ENCODE measurements at places on chromosomes 5 and 9. TPM values are rescaled to one million over a fixed set of nuclear protein-coding genes. Genes with fewer than 3 reads are reported as not detected.

Gene PCDHGB5
- 33.0 TPM for total RNA-seq

Gene PJA2
- total RNA-seq: 70.5 TPM

Gene WDR31
- 2.8 TPM for total RNA-seq

Gene CARTPT
- total RNA-seq: not detected

Gene ANKRD31
- 0.09 TPM for total RNA-seq

Gene CDKN2B
- total RNA-seq: 10.4 TPM

Gene ZFAND5
- 53.9 TPM for total RNA-seq

Gene SHOC1
- total RNA-seq: not detected

Gene BSPRY
- not detected for total RNA-seq

Gene CREB3
- total RNA-seq: 50.1 TPM

Gene PCDHA12
- under 0.01 TPM for total RNA-seq

Gene ZNF367
- 0.09 TPM for total RNA-seq

Gene TNFSF8
- total RNA-seq: not detected

Gene F2RL1
- total RNA-seq: 6.0 TPM

Gene SUSD3
- total RNA-seq: 0.94 TPM

Gene AGXT2
- not detected for total RNA-seq

Gene HINT1
- total RNA-seq: 173 TPM

Gene IRX2
- 3.3 TPM for total RNA-seq

Gene LCN9
- not detected for total RNA-seq
